Naive thymus-derived CD4-positive, alpha-beta T cell (primary cell): ENCODE measurements at places on chromosomes 2 and 18. TPM values are rescaled to one million over a fixed set of nuclear protein-coding genes. Genes with fewer than 3 reads are reported as not detected.

GRCh38 chr2:82790206-82791021 is 1668.7 kb downstream of the SUCLG1 start:
- no peak for DNase-seq
- H3K27ac ChIP-seq = no peak overlapping the region
- H3K4me1 ChIP-seq = no peaks in the 10 kb centered on the region
- no peak overlapping the region for H3K4me3 ChIP-seq

DNA sequence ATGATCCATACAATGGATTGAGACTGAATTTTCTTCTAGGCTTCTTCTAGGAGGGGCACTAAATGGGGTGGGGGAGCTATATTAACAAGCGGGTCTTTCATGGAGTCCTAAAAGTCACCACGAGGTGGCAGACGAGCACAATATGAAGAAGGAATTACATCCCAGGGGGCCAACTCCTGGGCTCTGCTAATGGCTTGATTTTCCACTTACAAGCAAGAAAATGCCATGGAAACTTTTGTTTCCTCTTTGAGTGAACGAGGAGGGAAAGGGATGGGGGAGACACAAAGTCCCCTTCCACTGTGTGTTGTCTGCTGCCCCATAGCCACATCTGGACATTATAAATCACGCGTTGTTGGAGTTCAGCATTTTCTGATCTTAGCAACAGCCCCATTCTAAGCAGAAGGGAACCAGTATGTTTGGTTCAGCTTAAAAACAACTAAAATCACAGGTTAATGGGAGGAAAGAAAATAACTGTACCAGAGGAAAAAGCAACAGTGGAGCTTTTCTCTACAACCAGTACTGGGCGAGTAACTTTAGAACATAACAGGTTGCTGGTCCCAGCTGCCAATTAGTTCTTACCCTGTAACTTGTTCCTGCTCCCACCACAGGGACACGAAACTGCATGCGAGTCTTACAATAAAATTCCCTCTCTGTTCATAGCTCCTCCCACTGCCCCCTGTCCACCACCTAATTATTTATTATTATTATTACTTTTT is 285.0 kb upstream of the PARD3B start:
- H3K27ac ChIP-seq = no peak overlapping the region
- peaks cover 2% of the 10 kb centered on the region for H3K27me3 ChIP-seq
- H3K36me3 ChIP-seq = no peaks in the 10 kb centered on the region
- H3K4me1 ChIP-seq = no peaks in the 10 kb centered on the region

The SALL3 gene
- not detected for total RNA-seq

DNA sequence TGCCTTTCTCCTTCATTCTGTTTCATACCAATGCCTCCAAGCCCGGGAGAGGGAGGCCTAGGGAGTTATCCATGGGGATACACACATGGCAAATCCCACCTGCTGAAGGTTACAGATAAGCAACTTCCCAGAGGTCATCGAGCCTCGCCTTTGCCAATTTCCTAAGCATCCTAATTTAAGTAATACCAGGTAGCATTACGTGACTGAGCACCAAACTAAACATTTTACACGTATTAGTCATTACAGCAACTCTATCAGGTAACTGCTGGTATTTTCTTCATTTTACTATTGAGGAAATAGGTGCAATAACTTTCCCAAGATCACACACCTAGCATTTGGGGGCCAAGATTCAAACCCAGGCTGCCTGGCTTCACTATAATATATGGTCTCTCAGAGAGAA is 30.1 kb upstream of the BZW1 start:
- H3K27ac ChIP-seq = no peak overlapping the region
- no peak overlapping the region for H3K4me3 ChIP-seq
- no peaks in the 10 kb centered on the region for H3K27me3 ChIP-seq
- no peak for DNase-seq
- H3K36me3 ChIP-seq = no peaks in the 10 kb centered on the region
- H3K4me1 ChIP-seq = no peaks in the 10 kb centered on the region

DNA sequence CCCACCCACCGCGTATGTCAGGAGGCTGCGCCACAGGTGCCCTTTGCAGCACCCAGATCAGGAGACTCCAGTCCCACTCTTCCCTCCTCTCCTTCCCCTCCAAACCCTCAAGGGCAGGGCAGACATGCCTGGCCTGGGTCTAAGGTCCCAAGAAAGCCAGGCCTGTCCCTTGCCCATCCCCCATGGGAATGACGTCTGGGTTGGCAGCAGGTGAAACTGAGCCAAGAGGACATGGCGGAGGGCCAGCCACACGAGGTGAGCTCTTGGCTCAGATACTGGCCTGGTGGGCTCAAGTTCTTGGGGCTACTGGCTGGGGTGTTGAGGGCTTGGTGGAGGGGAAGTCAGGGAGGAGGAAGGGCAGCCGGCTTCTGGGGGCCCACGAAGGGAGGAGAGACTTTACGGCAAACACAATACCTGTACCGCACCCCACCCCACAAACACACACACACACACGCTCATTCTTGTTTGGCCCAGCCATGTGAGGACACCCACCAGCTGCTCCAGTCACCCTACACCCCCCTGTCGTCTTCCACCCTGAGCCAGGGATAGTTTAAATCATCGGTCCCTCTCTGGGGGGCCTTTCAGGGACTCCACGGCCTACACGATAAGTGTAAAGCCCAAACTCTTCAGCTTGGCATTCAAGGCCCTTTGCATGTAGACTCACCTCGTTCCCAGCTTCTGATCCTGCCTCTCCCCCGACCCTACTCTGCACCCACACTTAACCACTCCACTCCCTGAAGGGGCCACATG is 24.1 kb upstream of the TNS1 start:
- H3K27ac ChIP-seq = no peak overlapping the region
- no peak for DNase-seq
- H3K4me1 ChIP-seq = no peaks in the 10 kb centered on the region
- no peaks in the 10 kb centered on the region for H3K36me3 ChIP-seq
- no peak overlapping the region for H3K4me3 ChIP-seq

DNA sequence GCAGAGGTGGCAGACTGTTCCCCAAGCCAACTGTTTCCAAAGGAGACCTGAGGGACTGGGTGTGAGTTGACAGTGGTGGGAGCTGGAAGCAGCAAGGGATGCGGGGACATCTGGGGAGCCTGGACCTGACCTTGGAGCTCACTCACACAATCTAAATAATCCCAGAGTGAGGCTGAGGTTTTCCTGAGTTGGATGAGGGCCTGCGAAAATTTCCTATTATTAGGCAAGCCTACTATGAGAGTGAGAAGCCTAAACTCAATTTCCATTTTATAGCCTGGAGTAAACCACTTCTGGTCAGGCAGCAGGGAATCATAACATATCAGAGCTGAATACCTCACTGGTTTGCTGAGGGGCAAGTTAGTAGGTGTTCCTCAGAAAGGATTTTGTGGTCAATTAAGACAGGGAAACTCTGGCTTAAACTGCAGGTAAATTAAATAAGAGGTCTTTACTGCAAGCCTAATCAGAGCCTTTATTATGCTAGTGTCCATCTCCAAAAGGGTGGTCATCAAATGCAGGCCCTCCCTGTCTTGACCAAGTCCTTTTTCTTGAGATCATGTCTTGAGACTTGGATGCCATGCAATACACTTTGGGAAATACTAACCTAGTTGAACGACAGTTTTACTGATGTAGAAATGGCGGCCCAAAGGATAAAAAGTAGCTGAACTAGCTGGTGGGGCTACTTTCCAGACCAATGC is 1.7 kb upstream of the COX5B start:
- H3K4me3 ChIP-seq = no peak overlapping the region
- peaks cover 17% of the 10 kb centered on the region for H3K4me1 ChIP-seq
- peaks cover 7% of the 10 kb centered on the region for H3K36me3 ChIP-seq
- H3K27me3 ChIP-seq = no peaks in the 10 kb centered on the region

- H3K27ac ChIP-seq = no peak overlapping the region
- H3K36me3 ChIP-seq = no peaks in the 10 kb centered on the region
- no peak for DNase-seq
- no peaks in the 10 kb centered on the region for H3K27me3 ChIP-seq
- no peaks in the 10 kb centered on the region for H3K4me1 ChIP-seq
Measured at GRCh38 chr2:154699575-154699930, 1.1 kb downstream of the KCNJ3 start.
